Amniotic stem cell (primary cell): ENCODE measurements at places on chromosomes 6 and 20.

GRCh38 chr6:45666846-45667245 lies 289.1 kb upstream of the SUPT3H start:
- no peak for DNase-seq

GRCh38 chr6:54403096-54403495 lies 94.9 kb downstream of the TINAG start:
- DNase-seq: no peak

GRCh38 chr6:144683216-144684070 lies 398.3 kb downstream of the UTRN start:
- DNase-seq: no peak

DNA sequence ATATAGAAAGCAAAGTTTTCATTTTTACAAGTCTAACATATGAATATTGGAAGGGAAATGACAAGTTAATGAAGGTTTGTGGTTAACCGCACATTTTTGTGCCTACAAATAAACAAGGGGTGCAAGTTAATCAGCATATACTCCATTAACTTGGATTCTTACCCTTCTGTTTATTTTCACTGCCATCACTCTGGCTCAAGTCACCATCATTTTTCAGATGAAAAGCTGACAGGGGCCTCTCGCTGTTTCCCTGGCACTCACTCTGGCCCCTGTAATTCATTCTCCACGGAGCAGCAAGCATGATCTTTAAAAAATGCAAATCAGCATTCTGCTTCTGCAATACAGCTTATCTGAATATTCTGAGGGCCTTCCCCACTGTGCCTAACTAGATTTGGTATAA lies 29.8 kb downstream of the APCDD1L start:
- no peak for DNase-seq

- DNase-seq: no peak
These were observed 521.6 kb downstream of the CD83 start for GRCh38 chr6:14638906-14639761.

GRCh38 chr6:1384549-1385128 lies 4.7 kb upstream of the FOXF2 start:
- DNase-seq: no peak

DNA sequence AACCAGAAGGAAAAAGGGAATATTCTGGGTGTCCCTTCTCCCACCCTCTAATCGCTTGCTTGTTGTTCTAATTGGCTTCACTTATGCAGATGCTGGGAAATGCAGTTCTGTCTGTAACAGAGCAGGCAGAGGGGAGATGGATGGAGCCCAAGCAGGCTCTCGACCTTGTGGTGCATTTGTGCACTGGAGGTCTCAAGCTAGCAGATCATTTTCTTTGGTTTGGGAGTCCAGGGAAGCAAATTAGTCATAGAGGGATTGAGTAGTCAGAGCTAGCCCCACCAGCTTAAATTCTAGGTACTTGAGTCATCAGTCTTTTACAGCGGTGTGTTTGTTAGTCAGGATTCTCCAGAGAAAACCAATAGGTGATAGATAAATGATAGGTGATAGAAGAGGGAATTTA lies 234.7 kb upstream of the ECI2 start:
- peak; percentile 69 for DNase-seq

- DNase-seq: no peak
These were observed 151.4 kb downstream of the ID4 start for GRCh38 chr6:19988555-19988954.

DNA sequence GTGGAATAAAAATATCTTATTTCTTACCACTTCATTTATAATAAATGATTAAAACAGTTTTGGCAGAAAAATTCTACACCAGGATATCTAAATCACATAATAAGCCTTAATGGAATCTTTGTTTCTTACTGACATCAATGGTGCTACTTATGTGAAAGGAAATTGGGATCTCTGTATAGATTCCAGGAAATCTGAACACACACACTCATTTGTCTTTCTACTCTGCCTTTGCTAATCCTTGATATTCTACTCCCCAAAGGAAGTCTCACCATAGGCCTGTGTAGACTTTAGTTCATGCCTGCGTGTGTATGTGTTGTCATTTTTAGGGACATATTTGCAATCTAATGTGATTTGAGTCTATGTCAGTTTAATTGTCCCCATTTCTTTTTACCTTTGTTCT lies 7.9 kb downstream of the ADGRB3 start:
- DNase-seq: no peak

- no peak for DNase-seq
These were observed 9.3 kb upstream of the SIRPB2 start for GRCh38 chr20:1500496-1500895.

- DNase-seq: no peak
These were observed 255.3 kb upstream of the POU3F2 start for GRCh38 chr6:98579079-98579478.
